Stimulated activated naive CD8-positive, alpha-beta T cell treated with anti-CD3 and anti-CD28 coated beads, Interleukin-15, Interleukin-2, amounts not matched to agents 100 U/mL and 50 U/mL, for 24 hours (primary cell): ENCODE measurements at places on chromosomes 11 and 22.

DNA sequence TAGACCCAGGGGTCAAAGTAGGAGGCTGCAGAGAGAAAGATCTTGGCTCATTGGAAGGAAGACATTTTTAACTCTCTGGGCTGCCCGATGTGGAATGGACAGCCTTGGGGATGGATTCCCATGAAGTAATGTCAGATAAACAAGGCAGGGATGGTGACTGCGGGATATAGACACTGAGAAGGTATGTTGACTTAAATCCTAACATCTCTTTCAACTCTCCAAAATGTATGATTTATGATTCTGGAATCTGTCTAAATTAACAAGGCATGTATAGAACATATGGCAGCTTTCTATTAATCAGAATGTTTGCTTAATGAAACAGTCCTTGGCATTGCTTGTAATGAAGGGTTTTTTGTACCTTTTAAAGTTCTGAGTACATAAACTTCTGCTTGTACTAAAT, 56.1 kb upstream of the VSTM5 start:
- DNase-seq = no peak

- DNase-seq = no peak
Measured at GRCh38 chr22:35328472-35328885, 28.8 kb downstream of the TOM1 start.

- no peak for DNase-seq
Measured at GRCh38 chr22:21051831-21052400, 6.2 kb downstream of the LRRC74B start.

DNA sequence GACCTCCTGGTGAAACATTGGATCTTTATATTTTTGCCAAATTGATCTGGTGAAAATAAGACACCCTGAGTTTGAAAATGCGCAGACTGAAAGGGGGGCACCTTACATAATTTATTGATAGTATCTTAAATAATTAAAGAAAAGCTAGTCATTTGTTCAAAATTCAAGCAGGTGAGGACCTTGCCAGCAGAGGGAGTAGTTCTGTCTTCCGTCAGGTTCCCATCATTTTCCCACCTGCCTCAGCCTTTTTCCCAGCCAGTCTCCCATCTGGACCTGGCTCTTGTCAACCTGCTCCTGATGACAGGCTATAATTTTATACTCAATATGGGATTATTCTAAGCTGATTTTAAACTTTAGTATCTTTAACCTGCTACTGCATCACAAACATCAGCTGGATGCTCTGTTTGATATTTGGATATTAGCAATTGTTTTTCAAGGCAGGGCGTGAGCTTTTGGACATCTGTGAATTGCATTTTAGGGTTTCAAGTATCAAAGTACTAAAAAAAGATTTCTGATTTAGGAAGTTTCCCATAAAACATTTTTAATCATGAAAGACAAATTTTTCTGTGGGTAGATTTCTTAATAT, 132.0 kb downstream of the ELP4 start:
- no peak for DNase-seq

- no peak for DNase-seq
Measured at GRCh38 chr22:43901976-43902643, 10.3 kb upstream of the PNPLA5 start.

- DNase-seq = no peak
Measured at GRCh38 chr22:40857309-40857855, 434 bp downstream of the XPNPEP3 start.

DNA sequence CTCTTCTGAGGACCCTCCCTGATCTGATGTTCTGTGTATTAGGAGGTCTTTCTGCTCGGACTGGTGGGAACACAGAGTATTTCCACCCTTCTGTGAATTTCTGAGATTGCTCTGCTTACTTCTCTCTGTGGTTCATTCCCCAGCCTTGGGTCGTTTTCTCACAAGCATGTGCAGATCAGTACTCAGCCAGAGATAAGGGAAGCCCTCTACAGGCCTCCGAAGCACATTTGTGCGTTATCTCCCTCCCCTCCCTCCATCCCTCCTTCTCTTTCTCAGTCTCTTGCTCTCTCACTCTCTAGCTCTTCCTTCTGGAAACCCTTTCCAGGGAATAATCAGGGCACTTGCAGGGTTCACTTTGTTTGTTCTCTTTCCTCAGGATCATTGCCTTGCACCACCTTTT, 35.2 kb upstream of the TUB start:
- DNase-seq = no peak

GRCh38 chr22:21762712-21763581, 27.4 kb upstream of the YPEL1 start:
- peak; percentile 59 for DNase-seq
